AG08396 (cell line): ENCODE measurements at places on chromosomes 6 and 20.

DNA sequence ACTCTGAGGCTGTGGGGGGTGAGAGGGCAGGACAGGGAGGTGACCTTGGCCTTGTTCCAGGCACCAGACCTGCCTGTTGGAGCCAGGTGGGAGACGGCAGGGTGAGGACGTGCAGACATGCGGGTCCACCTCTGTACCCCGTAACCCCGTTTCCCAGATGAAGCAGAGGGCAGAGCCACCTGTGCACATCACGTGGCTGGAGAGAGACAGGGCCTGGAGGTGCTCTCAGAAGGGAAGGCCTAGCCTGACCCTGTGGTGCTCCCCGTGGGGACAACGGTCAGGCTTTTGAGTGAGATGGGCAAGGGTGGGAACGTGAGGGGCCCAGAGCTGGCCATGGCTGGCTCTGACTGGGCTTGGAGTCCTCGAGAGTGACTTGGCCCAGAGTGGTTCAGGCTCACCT is 6.6 kb downstream of the NTSR1 start:
- DNase-seq = no peak

- DNase-seq = no peak
Measured at GRCh38 chr6:21181866-21182265, 411.7 kb upstream of the SOX4 start.

DNA sequence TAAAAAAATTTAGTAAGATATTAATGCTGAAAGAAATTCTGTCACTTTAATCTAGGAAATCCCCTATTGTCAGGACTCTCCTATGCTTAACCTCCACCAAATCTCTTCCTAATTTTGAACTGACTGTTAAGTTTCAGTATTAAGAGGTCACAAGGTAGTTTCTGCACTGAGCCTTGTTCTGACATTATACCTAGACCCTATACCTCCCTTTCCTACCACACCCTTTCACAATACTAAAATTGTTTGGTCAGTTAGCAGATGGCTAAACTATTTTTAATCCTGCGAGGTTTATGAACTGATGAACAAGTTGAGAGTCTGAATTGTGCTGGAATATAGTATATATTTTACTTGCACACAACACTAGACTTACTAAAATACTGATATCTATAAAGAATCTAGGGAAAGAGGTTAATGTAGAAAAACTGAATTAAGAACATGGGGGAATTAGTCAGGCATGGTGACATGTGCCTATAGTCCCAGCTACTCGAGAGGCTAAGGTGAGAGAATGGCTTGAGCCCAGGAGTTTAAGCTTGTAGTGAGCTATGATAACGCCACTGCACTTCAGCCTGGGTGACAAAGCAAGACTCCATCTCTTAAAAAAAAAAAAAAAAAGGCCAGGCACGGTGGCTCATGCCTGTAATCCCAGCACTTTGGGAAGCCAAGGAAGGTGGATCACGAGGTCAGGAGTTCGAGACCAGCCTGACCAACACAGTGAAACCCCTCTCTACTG is 51.5 kb downstream of the HBS1L start:
- no peak for DNase-seq

- no peak for DNase-seq
Measured at GRCh38 chr6:43570876-43571441, 4.9 kb downstream of the XPO5 start.

DNA sequence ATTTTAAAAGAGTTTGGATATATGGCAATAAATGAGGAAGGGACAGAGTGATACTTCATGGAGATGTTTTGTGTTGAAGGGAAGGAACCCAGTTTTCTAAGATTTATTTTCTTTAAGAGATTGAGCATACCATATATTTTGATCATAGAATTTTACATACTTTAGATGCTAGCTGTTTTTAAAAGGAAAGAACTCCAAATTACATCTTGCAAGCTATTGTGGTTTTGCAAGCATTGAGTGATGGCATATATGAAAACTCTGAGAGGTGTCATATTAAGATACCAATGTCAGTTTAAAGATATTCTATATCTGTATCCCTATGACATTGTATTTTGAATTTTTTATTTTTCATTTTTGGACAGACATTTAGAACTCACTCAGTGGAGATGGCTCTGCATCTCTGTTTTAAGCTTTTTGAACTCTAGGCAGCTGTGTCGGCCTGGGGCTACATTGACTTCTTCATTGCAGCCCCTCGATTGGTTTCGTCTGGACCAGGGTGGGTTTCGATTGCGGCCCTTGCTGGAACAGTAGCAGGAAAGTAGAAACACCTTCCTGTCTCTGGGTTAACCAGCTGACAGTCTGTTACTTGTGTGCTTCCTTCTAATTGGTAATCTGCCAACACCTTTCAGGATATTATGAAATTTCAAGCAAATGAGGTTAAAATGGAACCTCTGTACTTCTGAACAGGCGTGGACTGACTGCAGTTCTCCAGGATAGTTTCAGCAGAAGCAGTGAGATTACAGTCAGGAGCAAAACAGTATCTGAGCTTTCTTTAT is 14.0 kb downstream of the IGF2R start:
- DNase-seq = no peak

DNA sequence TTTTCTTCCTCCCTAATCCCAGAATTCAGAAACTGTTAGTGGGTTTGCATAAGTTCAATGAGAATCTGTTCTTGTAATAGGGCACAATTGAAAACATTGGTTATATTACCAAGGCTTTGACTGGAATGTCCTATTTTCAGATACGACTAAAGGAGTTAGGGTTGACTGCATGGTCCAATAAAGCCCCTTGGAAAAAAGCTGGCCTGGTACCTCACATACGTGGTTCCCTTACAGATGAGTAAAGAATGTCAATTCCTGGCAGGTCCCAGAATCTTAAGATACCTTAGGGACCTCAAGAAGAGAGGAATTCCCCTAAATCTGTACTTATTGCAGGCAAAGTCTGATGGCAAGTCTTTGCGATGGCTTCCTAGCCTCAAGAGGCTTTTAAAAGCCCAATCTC is 4.6 kb downstream of the PPDPF start:
- no peak for DNase-seq

- DNase-seq = peak; percentile 38
Measured at GRCh38 chr6:34386316-34387137, 5.9 kb downstream of the NUDT3 start.

- DNase-seq = no peak
Measured at GRCh38 chr6:88374553-88374952, 208.4 kb upstream of the CNR1 start.

DNA sequence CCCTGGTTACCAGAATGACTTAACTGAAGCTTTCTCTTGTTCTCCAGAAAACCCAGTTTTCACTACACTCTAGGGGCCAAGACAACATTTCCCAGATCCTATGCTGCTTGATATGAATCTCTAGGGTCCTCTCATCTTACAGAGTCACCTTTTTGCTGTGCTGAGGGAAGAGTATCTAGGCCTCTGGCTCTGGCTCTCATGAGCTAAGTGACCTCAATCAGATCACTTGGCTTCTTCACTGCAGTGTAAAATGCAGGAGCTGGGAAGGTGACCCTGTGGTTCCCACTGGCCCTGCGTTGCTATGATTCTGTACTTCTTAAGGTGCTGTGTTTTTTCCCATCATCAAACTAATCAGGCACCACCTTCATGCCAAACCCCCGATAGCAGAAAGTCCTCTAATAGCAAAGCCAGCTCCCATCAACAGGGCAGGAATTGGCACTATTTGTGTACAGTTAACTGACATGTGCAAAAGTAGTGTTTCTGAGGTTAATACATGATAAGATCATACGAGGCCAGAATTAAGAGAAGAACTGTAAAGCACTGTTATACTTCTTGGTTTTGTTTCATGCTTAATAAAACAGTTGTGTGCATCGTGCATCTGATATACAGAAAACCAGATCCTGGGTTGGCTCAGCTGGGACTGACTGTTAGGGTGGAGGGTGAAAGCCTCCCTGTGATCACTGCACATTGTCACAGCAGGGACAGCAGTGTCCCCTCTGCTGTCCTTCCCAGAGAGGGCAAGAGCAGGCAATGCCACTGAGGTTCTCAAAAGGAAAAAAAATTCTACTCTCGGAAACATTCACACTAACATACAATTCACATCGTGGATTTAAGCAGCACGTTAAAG is 46.7 kb downstream of the CNKSR3 start:
- no peak for DNase-seq

DNA sequence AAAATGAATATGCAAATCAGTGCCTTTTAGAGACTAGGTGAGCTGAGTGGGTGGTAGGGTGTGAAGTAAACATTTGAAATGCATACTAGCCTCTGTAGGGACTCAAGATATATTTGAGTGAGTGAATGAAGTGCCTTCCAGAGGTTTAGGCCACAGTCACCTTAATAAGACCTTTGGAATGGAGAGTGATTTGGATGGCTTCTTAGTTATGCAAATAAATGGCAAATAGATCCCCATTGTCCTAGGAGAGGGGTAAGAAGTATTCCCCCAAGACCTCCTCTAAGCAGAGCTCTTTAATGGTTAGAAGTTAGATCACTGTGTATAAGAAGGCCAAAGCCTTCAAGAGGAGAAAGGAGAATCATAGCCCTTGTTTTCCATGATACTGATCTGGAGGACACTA is 47.8 kb upstream of the IMPG1 start:
- DNase-seq = no peak

GRCh38 chr6:144036835-144037195 is 28.8 kb upstream of the PLAGL1 start:
- DNase-seq = no peak

GRCh38 chr20:15491575-15491974 is 1081.7 kb downstream of the KIF16B start:
- no peak for DNase-seq

DNA sequence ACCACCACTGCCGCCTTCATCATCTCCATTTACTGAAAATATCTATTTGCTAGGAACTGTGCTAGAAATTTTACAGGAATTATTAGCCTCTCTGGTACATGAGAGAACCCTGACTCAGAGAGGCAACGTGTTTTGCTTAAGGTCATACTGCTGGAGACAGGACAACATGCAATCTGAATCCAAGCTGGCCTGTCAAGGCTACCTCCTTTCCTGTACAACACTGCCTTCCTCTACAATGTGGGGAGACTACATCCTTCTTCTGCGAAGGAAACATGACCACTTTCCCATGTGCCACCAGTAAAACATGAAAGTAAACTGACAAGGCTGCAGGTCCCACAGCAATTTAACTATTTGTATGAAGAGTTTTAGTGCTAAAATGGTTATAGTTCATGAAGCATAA is 200.9 kb downstream of the BACH2 start:
- DNase-seq = no peak

DNA sequence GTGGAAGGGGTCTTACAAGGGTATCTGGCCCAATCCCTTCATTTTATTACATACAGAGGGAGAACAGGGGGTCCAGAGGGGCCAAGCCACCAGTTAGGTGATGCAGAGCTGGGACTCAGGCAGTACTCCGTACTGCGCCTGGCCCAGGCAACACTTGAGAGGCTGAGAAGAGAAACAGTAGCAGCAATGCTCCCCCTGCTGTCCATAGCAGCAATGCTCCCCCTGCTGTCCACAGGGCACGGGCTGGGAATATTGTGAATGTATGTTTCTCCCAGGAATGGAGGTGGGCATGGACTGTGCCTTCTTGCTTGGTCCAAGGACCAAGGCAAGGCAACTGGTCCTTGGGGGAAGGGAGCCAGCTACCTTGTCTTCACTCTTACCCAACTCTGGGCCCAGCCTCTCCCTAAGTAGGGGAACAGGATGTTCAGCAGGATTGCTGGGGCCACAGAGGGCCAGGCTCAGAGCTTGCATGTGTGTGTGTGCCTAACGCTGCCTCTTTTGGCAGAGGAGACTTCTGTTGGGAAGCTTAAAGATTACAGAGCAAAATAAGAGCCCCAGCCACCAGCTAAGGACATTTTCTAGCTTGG is 14.8 kb upstream of the FAM83C start:
- DNase-seq = peak; percentile 49

DNA sequence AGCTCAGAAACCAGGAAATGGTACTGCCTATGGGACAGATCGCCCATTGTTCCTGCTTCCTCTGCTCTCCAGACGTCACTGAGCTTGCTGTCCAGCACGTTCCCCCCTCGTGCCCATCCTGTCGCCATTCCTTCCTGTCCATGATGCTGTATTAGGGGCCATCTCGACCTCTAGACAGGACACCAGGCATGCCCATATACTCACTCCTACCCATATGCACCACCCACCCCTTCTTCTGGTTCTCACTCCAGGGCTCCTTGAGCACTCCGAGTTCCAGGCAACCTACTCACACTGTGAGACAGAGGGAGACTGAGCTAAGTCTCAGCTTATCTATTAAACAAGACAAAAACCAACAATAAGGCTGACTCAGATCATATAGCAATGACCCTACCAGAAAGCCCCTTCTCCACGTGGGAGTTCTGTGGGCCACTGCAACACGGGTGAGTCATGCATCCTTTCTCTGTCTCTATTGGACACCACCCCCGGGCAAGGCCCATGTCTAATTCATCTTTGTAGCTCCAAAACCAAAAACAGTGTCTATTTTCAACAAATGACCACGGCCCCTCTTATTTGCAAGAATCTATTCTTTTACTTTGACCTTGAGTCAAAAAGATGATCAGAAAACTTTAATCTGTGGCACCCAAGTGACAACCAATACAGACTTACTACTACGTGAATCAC is 65.7 kb downstream of the PSMG4 start:
- DNase-seq = peak; percentile 48

DNA sequence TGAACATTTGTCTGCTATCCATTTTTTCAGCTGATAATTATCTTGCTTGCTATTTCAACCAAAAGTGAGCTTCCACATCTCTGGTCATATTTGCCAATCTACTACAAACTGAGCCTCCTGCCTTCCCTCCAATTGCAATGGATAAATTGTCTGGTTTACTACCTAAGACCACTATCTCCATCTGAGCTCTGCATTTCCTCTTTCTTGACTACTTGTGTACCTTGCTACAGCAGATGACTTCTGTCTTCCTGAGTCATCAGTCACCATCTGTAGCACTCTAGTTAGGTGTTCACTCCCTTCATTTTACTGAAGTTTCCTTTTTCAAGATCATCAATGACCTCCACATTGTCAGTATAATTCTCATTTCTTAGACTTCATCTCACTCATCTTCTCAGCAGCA is 33.5 kb upstream of the PHIP start:
- DNase-seq = no peak

DNA sequence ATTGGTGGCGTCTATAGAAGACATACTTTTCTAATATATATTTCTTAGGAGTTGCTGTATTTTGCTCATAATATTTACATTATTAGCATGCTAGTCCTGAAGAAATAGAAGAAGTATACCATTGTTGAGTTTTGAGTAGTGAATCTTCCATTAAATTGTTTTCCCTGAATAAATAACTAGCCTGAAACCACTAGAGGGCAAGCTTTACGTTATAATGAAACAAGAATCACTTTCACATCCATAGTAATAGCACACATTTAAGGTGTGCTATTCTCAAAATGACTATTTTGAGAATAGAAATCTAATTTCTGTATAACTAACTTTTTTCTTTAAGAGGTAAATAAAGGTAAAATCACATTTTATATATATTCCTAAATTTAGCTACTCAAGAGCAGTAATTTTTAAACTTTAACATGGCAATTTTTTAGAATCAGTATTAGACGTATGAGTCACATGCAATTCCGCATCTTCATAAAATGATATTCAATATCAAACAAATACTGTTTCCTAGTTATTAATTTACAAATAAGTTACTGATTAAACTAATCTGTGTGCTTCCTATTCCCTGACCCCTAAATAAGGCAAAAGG is 213.2 kb upstream of the MANEA start:
- DNase-seq = peak; percentile 4

- DNase-seq = no peak
Measured at GRCh38 chr6:126620719-126621118, 280.8 kb downstream of the CENPW start.

GRCh38 chr6:42393339-42393738 is 58.4 kb downstream of the TRERF1 start:
- no peak for DNase-seq

GRCh38 chr6:111603685-111604084 is 2.0 kb downstream of the TRAF3IP2 start:
- DNase-seq = no peak

- no peak for DNase-seq
Measured at GRCh38 chr20:32651537-32651936, 22.2 kb downstream of the C20orf203 start.
